ENCODE measurements at places on chromosomes 16 and 17.

DNA sequence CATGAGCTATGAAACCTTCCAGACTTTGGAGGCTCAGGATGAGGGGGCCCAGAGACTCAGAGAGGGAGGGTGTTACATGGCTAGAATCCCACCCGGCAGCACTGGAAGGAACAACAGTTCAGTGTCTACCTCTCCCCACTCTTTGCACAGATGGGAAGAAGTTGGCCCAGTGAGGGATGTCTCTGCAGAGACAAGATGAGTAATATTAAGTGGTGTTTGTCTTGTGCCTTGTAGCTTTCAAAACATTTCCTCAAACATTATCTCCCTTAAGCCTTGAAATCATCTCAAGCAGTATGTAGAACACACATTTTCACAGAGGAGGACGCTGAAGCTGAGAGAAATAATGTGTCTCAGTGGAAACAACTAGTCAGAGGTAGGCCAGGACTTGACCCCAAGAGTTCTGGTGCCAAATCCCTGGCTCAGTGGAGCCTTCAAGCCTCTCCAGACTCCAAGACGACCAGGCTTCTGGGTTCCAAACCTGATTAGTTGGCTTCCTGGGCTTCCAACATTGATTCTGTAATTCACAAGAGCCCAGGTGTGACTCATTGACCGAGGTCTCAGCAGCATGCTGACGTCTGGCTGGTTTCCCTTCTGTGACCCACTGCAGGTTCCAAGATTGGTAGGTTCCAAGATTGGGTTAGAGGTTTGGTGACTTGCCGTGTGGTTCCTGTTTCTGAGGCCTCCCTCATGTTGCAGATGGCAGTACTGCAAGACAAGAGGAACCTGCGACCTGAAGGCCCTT lies 7.4 kb downstream of the RNF112 start:
- DNase-seq, result no peak

- DNase-seq, result no peak
These were observed 4.8 kb downstream of the ATP2A3 start for GRCh38 chr17:3959295-3959899.

GRCh38 chr16:3774156-3774767 lies 56.9 kb upstream of the TRAP1 start:
- no peak for DNase-seq

DNA sequence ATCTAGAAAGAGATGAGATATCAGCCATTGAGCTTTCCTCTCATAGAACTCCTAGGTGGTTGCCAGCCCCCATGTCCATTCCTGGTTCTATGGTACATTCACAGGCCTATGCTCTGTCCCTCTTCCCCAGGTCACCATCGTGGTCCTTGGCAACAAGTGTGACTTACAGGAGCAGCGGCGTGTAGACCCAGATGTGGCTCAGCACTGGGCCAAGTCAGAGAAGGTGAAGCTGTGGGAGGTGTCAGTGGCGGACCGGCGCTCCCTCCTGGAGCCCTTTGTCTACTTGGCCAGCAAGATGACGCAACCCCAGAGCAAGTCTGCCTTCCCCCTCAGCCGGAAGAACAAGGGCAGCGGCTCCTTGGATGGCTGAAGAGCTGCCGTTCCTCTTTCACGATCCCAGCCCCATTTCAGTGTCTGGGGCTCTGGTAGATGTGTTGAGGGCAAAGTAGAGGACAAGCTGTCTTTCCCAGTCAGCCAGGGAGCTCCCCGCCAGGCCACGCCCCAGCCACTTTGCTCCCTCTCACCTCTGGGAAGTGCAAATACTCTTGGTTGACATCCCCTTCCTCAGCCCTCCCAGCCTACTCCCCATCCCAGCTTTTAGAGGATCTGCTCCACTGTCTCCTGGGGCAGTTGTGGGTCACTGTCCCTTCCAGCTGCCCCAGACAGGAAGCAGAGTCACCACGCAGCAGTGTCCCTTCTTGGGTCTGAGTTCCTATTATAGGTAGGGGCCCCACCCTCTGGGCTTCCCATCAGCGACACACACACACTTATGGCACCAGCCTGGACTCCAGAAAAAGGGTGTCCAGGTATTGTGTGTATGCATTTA lies 3.8 kb downstream of the NKIRAS2 start:
- DNase-seq, result no peak

DNA sequence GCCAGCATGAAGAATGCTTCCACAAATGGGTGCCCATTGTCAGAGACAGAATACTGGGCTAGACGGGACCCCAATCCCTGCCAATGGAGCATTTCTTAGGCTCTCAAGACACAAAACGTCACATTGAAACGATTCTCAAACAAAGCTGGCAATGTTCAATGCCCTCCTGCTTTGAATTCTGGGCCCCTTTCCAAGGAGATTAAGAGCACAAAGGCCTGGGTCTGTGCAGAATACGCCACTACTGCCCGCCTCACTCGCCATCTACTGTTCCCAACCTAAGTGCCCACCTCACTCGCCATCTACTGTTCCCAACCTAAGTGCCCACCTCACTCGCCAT lies 9.7 kb downstream of the CFAP20 start:
- no peak for DNase-seq

DNA sequence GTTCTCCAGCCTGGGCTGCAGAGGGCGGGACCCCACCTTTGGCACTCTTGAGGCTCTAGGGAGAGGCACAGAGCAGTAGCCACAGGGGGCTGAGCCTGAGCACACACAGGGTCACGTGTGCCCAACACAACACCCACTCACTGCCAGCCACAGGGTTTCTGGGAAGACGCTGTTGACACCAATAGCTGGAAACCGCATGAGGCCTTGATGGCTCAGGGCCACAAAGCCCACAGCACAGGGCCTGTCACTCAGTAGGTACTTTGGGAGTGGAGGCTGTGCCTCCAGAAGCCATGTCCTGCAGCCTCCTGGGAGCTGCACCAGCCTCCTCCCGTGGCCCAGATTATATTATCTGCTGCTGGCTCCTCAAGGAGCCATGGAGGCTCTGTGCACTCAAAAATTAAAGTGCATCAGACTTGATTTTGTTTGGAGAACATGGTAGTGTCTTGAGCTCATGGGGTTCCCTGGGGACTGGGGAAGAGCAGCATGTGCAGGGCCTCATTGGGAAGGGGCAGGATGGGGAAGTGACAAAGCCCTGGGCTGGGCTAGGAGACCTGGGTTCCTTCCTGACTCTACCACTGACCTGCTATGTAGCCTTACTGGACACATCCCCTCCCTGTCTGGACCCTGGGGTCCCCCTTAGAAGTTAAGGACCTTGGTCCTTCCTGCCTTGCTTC lies 12.5 kb upstream of the SREBF1 start:
- no peak for DNase-seq

GRCh38 chr17:31674305-31674704 lies 184.7 kb downstream of the COPRS start:
- no peak for DNase-seq

GRCh38 chr16:89110641-89111040 lies 17.0 kb downstream of the ACSF3 start:
- DNase-seq, result no peak

DNA sequence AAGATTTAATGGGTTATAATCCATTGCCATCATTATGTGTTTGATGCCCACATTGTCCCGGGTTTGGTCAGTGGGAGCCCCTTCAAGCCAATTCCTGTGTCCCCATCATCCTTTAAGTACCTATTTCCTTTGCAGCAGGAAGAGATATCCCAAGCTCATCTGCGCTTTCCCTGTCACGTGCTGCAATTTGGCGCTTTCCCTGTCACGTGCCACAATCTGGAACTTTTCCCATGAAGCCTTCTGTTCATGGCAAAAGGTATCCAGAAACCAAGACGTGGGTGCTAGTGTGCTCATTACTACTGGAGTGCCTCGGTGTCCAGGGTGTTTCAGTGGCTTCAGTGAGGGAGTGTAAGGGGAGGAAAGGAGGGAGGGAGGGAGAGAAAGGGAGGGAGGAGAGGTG lies 168.5 kb downstream of the NPIPB11 start:
- no peak for DNase-seq

DNA sequence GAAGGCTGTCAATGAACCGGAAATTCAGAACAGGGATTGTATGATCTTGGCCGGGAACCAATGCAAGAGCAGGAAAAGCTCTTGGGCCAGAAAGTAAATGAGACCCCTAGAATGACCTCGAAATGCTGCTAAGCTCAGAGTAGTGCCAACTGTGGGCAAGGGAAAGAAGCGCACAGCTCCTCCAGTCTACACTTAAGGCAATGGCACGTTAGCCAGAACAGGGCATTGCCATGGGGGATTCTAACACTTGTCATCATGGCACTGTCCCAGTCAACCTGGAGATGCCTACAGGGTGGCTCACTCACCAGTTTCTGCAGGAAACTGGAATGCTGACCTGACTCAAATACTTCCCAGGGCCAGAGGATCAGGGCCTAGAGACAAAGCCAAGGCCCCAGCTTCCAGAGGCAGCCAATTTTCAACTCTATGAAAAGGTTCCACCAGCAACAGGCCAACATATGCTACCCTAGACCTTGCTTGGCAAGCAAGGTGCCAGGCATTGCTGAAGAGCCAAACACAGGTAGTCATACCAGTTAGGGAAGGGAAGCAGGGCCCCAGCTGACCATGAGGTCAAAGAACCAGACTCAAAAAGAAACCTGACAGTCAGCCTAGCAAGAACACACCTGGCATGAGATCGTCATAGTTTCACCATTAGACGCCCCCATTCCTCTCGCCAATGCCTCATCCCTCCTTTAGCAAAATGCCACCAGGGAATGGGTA lies 34.9 kb downstream of the ARHGAP17 start:
- no peak for DNase-seq

- no peak for DNase-seq
These were observed 12.8 kb upstream of the FBXL19 start for GRCh38 chr16:30910427-30911029.

DNA sequence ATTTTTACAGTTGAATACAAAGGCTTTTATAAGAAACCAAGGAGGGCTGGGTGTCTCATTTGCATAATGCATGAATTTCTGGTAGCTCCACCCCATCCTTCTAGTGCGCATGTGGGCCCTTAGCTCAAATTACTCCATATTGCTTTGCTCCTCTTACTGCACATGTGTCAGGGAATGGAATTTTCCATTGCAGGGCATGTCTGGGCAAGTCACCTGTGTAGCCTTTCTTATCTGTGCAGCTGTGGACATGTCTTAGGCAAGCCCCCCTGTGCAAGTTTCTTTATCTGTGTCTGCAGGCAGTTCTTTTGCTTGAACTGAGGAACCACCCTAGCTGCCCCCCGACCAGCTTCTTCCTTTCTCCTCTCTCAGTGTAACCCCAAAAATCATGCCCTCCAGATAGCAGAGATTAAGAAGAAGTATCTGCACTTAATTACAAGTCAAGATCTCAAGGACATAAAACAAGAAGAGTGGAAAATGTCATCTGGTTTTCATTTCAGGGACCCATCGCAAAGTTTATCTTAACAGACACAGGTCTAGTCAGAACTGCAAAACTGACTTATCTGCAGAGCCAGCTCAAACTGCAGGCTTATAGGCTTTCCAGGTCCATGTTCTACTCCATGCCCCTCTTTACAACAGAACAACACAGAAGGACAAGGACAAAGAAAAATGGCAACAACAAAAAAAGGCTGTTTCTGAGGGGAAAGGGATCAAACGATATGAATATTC lies 137.9 kb upstream of the HS3ST4 start:
- peak; percentile 80 for DNase-seq

- no peak for DNase-seq
These were observed 1.2 kb downstream of the RABEP2 start for GRCh38 chr16:28923652-28924398.

DNA sequence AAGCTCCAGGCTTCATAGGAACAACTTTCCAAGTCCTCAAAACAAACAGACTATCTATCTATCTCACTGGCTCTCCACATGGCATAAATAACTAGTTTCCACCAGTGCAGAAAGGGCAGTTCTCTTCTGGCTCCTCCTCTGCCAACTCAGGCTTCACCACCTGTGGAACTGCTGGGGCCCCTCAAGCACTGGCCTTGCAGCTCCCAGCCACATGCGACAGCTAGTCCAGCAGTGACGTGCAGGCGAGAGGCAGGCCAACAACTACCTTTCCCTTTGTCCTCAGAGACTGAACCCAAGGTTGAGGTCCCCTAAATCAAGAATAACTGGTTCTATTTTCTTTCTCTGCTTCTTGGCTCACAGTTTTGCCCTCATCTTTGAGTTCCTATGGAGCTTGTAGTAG lies 137.6 kb downstream of the AATF start:
- no peak for DNase-seq

DNA sequence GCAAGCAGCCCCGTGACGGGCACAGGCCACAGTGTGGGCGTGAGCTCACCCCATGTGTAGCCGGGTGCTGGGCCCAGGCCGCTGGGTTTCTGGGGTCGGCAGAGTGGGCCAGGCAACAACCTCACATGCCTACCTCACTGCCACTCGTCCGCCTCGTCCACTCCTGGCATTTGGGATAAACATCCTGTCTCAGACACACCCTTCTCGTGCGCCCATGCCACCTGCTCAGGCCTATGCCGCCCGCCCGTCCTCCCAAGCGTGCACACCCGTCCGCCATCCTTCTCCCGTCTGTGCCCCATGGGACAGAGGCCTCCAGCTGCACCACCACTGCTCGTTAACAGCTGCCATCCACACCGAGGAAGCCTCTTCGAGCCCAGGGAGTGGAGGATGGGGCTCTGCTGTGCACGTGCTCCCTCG lies 64.3 kb downstream of the KLHDC4 start:
- DNase-seq, result no peak

- no peak for DNase-seq
These were observed 308.4 kb downstream of the ZFHX3 start for GRCh38 chr16:72739577-72739976.

DNA sequence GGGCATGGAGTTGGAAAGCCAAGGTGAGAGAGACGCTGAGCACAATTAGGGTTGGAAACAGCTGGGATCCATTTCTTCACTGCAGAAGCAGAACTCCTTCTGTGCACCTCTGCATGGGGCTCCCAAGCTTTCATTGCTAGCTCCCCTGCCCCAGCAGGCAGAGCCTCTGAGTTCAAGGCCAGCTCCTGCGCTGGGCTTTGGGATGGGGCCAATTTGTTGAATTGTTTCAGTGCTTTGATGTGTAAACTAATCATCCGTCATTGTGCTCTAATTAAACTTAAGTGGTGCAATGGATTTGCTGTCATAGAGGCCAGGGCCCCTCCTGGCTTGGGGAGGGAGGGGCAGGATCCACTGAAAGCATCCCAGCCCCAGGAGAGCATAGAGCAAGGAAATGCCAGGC lies 13.5 kb upstream of the LYRM9 start:
- DNase-seq, result no peak

DNA sequence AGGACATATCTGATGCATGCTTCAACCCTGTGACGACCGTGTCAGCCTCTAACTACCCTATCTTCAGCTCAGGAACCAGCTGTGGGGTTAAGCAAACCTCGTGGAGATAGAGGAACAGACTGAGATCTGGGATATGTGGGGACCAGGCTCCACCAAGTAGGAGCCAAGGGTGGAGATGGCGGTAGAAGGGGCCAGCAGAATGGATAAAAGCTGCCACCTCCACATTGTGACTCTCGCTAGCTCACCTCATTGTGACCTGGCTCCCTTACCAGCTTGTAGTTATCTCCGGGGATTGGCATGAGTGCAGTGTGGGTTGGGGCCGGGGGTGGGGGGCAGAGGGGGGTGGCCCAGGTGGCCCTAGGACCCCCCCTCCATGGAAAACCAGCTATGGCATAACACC lies at the start of gene SPEM2:
Gene SPEM2, plus strand, starts transcription at position 301 of the 400 bp plus-strand sequence. Its CDS starts 73 bp downstream, at position 374.
- DNase-seq, result no peak
